Globus pallidus (tissue), 1 donor: ENCODE measurements at places on chromosomes 4 and X.

DNA sequence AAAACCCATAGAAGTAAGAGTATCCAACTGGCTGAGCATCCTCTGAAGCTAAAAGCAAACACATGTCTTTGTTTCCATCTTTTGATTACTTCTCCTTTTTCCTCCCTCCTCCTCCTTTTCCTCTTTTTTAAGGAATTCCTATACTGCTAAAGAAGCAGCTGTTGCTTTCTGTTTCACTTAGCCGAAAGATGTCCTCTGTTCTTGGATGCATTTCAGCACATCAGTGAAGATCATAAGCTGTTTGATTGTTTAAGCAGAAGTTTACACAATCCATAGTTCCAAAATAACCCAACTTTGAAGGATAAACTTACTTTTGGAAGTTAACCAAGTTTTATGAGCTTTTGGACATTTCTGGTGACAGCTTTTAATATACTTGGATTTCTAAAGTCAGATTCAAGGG lies 55.1 kb upstream of the TNIP3 start:
- DNase-seq: no peak

- no peak for DNase-seq
These were observed 28.0 kb downstream of the FAM53A start for GRCh38 chr4:1656132-1656531.

DNA sequence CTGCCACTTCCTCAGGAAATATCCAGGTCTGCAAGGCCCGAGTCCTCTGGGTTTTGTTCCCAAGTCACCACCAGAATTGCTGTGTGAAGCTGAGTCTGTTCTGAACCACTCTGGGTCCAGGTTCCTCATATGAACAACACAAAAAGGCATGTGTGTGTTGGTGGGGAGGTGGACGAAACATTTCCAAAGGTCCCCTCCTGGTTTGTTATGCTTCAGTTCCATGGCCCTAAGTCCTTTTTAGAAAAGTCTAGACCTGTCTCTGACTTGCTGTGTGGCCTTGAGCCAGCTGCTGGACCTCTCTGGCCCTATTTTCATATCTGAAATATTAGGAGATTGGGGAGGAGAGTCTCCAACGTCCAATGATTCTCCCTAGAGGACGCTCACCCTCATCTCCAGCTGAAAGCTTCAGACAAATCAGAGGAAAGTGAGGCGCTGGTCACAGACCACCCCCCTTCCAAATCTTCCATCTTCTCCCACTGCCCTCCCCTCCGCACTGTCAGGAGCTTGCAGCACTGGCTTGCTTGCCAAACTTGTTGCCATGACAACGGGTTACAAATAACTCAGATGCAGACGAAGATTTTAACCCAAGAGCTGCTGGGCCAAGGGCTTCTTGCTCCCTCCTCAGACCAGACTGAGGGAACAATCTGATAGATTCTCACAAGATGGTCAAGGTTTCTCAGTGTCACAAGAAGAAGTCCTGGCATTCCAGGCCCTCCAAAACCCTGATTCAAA lies 64.5 kb downstream of the SMC1A start:
- no peak for DNase-seq

DNA sequence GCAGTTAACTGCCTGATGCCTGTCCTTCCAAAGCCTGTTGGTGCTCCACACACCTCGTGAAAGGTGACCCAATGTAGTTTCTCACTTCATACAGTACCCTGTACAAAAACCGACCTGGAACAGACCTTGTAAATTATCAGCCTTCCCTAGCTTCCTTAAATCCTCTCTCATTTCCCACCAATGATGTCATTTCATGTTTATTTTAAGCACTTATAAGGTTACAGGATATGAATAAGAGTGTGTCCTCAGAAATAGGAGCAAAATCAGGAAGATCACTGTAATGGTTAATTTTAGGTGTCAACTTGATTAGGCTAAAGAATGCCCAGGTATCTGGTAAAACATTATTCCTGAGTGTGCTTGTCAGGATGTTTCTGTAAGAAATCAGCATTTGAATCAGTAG lies 44.7 kb downstream of the TMEM150C start:
- no peak for DNase-seq

GRCh38 chr4:26030260-26030667 lies 116.2 kb downstream of the SMIM20 start:
- no peak for DNase-seq
